ENCODE measurements at places on chromosomes 3 and 15.

DNA sequence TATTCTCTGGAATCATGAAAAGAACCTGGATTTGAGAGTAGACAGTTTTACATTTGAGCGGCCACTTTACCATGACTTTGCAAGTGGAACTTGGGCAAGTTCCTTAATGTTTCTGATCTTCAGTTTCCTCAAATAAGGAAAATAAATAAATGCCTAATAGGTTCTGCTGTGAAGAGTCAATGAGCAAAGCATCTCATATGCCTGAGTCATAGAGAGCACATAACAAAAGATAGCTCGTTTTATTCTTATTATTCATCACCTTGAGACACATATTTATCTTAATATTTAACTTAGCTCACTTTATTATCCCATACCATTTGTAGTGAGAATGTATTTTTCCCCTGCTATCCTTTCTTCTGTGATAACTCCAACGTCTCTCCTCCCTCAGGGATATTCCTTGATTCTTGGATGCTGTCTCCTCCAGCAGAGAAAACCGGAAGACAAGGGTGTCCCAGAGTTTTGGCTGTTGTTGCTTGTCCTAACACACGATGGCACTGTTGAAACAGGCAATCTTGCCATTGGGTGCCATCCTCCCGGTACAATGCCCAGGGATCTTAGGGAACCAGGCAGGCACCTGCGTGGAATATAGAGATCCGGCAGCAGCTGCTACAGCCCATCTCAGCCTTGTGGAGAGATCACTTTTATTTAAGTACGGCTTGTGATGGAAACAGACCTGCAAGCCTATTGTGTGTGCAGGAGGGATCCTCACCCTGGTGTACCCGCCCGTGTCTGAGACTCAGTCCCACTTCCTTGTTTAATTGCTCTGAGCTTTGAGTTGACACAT, 33.3 kb upstream of the VPS33B start:
- peak; percentile 46 for DNase-seq

DNA sequence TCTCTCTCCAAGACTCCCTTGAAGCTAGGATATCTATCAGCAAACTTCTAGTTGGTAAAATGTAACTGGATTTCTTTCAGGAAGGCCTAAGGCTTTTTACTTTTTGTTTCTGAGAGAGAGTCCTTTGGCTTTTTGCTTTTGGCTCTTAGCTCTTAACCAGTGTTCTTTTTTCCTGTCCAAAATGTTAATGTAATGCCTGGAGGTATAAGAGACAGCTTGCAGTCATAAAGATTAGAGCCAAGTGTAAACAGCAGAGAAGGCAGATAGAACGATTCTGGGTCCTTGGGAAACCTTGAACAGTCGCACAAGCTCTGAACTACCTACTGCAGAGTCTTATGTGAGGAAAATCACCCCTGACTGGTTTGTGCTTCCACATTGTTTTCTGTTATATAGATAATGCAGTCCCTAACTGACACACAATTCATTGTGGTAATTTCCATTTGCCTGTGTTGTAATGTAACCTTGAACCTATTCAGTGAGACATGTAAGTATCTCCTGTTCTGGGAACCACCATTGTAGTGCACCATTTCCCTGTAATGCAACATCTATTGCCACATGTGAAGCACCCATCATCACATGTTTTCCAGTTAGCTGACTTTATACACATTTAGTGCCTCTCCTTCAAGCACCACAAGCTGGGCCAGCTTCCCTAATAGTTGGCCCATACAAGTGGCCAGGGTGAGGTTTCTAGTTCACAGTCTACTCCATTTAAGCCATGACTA, 1311.9 kb downstream of the ROBO1 start:
- DNase-seq = no peak

GRCh38 chr3:61530355-61530754, 31.0 kb upstream of the PTPRG start:
- no peak for DNase-seq

DNA sequence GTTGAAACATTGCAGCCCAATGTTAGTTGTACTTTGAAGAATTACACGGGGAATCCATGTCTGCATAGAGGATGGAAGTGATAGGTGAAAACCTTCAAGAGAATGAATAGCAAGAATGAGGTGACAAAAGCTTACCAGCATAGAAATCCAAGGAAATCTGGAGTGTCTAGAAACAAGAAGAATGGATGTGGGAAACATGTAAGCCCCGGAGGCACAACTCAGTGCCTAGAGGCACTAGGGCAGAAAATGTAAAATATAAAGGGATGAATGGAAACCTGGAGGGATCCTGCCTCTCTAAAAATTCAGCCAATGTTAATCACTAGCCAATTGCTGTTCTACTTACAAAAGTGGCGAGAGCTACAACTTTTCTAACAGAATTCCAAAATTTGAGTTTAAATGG, 619.0 kb downstream of the TBL1XR1 start:
- no peak for DNase-seq

DNA sequence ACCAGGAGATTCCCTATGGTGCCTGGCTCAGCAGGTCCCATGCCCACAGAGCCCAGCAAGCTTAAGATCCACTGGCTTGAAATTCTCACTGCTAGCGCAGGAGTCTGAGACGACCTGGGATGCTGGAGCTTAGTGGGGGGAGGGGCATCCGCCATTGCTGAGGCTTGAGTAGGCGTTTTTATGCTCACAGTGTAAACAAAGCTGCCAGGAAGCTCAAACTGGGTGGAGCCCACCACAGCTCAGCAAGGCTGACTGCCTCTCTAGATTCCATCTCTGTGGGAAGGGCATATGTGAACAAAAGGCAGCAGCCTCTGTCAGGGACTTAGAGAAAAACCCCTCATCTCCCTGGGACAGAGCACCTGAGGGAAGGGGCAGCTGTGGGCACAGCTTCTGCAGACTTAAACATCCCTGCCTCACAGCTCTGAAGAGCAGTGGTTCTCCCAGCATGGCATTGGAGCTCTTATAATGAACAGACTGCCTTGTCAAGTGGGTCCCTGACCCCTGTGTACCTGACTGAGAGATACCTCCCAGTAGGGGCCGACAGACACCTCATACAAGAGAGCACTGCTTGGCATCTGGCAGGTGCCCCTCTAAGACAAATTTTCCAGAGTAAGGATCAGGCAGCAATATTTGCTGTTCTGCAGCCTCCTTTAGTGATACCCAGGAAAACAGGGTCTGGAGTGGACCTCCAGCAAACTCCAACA, 231.5 kb upstream of the SETMAR start:
- DNase-seq = no peak

GRCh38 chr3:50316657-50317242, 5.8 kb downstream of the HYAL2 start:
- no peak for DNase-seq

DNA sequence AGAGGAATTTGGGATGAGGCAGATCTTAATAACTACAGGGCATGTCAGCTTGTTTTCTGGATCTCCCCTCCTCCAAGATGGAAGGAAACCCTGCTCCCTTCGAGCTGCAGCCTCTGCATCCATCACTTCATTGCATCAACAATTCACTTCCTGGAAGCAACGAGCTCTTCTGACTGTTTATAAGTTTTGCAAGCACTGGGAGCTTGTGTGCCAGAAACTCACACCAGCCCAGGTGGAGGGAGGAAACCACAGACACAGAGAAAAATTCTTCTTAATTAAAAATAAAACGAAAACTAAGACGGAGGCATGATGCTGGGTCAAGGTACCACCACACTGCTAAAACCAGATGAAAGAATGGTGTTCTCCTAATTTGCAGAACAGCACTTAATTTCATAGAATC, 10.6 kb downstream of the LRIG1 start:
- DNase-seq = no peak

DNA sequence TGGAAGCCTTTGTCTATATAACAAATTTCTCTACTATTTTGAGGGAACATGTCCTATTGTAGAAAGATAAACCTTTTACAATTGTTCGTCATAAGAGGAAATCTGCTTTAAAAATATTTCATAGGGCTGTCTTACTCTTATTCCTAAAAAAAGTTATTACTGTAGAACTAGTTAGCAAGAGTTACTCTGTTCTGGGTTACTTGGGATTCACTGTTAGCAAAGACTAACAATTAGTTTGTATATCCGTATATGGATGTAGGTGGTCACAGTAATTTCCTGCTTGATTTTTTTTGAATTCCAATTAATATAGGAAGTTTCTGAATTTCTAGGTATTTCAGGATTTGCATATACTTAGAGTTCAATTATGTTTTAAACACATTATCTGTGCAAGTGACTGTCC, 413.5 kb downstream of the RBMS3 start:
- DNase-seq = no peak

- no peak for DNase-seq
Measured at GRCh38 chr3:190101320-190102011, 19.2 kb downstream of the P3H2 start.

DNA sequence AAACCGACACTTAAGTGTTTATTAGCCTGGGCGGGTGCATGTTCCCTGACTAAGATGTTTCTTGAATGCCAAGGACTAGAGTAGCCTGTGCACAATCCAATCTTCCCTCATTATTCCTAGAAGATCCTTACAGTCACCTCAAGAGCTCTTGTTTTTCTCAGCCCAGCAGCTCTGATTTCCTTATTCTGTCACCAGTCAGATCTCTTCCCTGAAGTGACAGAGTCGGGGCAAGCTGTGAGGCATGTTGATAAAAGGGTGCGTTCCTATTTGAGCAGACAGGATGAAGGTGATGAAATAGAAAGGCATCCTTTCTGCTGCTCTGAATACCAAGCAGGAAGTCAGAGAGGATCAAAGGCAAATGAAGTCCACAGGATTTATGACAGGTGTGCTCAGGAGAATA, 125.6 kb upstream of the MCTP2 start:
- no peak for DNase-seq

DNA sequence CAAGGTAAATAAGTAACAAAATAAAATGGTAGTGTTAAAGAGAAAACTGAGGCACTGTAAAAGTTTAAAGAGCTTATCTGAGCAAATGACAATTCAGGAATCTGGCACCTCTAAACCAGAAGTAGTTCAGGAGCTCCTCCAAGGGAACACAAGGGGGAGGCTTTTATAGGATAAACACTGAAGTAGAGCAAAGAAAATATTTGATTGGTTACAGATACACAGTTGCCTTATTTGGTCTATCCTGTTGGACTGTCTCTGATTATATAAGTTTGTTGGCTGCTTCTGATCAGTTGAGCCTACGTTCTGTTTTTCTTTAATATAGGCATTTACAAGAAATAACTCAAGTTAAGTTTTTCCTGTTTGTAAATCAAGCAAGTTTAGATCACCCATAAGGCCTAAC, 146.9 kb downstream of the ERC2 start:
- no peak for DNase-seq

- peak; percentile 32 for DNase-seq
Measured at GRCh38 chr15:65303687-65304380, 643 bp upstream of the RNU5B-1 start.

- no peak for DNase-seq
Measured at GRCh38 chr15:56967336-56967735, 48.9 kb downstream of the TCF12 start.

DNA sequence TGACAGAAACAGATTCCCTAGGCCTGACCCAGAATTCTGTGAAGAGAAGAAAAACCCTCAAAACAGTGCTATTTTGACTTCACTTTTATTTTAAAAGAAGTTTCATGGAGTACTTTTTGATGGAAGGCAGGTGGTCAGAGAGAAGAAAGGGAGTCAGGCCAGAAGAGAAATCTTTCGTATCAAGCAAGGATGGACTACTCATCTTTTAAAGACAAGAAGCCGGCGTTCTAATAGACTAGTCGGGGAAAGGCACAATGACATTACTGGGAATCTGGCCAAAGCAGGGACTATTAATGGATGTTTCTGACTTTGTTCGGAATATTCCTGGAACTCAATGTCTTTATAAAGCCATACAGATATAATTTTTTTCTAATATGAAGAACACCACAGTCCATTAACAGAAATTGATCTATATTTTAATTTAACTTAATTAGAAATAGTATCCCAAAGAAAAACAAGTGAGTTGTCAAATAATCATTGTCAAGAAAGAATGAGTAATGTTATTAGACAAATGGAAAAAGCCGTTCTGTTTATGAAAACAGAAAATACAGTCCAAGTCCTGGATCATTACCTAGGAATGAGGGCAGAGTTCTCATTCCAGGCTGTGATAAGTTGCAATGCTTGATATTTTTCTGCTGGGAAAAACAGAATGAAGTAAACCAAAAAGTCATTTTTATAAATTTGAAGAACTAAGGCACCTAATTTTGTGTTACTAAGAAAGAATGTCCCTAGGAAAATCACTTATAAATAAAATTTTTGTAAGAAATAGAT, 23.7 kb upstream of the PCOLCE2 start:
- DNase-seq = no peak

GRCh38 chr3:49174397-49174985, 3.1 kb downstream of the KLHDC8B start:
- DNase-seq = no peak

DNA sequence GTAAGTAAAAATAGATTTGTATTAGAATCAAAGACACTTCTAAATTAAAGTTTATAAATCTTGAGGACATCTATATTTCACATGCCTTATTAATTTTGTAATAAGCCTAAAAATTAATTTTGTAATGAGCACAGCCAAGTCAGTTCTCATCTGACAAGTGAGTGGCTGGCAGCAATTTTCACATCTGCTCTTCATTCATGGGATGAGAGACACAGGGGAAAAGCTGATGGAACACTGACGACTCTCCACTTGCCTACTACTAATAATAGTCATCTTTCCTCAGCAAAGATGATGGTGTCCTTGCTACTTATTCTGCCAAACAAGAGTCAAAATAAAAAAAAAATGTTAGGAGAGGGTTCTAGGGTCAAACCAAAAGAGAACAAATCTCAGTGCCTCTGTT, 14.4 kb upstream of the CMSS1 start:
- no peak for DNase-seq

GRCh38 chr3:94739420-94739819, 676.6 kb downstream of the NSUN3 start:
- DNase-seq = no peak

DNA sequence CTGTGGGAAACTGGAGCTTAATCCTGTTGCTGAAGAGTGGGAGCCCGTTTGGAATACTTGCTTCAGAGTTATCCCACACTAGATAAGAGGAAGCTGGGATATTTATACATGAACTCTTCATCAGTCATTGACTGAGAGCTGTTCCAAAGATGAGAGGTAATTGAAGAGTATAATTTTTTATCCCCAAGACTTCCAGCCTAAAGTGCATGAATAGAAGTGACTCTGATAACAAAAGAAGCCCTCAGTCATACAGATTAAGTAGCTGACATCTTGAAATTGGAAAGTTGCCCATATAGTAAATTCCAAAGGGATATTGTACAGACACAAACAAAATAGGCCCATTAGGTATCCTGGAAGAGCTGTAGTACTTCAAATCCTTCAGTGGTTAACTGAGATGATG, 268.0 kb downstream of the EPHA3 start:
- no peak for DNase-seq

DNA sequence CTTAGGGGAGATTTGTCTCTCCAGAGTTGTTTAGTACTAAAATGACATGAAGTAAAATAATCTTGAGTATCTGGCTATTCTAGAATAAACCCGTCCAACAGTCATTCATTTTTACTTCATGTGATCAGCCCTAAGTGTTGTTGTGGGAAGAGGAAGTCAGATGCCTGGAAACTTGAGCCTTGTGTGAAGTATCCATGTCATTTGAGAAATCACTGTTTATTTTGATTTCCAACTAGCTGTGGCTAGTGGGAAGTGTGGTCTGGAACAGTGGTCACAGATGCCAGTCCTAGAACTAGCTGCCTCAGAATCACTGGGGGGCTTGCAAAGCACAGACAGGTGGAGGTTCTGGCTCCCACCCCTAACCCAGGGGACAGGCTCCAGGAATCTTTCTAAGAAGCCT, 77.7 kb upstream of the LIMD1 start:
- no peak for DNase-seq
